Stimulated activated CD4-positive, alpha-beta T cell treated with anti-CD3 and anti-CD28 coated beads, Interleukin-15, amount 100 ng/mL, for 1 hour (primary cell): ENCODE measurements at places on chromosomes 13 and 19.

DNA sequence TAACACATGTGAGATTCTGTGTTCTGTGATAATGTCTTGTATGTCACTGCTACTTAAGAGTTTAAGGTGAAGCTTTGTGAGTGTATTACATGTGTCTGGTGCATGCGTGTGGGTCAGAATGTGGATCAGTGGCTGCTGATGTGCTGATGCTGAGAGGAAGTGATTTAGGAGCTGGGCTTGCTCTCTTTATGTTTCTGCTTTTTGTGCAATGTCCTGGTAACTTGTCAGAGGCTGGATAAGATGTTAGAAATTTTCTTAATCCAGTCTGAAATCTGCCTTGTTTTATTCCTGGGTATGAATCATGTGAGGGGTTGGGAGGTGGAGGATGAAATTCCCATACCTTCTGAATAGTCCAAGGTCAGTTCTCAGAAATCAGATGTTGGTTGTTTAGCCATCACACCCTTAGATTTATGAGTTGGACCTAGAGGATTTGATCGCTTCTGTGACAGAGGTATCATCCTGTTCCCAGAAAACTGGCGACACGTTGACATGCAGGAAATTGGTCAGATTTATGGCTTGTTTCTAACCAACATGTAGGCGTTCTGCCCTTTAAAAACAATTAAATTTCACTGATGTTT is 24.5 kb upstream of the CXCL17 start:
- no peak for DNase-seq

- DNase-seq: peak; percentile 12
Measured at GRCh38 chr13:73059460-73060250, 850 bp downstream of the KLF5 start.

GRCh38 chr19:51688671-51689571 is 4.2 kb upstream of the SPACA6 start:
- DNase-seq: no peak

GRCh38 chr13:43132257-43132656 is 108.9 kb downstream of the DNAJC15 start:
- DNase-seq: no peak

GRCh38 chr13:93900731-93901130 is 578.8 kb downstream of the DCT start:
- no peak for DNase-seq

DNA sequence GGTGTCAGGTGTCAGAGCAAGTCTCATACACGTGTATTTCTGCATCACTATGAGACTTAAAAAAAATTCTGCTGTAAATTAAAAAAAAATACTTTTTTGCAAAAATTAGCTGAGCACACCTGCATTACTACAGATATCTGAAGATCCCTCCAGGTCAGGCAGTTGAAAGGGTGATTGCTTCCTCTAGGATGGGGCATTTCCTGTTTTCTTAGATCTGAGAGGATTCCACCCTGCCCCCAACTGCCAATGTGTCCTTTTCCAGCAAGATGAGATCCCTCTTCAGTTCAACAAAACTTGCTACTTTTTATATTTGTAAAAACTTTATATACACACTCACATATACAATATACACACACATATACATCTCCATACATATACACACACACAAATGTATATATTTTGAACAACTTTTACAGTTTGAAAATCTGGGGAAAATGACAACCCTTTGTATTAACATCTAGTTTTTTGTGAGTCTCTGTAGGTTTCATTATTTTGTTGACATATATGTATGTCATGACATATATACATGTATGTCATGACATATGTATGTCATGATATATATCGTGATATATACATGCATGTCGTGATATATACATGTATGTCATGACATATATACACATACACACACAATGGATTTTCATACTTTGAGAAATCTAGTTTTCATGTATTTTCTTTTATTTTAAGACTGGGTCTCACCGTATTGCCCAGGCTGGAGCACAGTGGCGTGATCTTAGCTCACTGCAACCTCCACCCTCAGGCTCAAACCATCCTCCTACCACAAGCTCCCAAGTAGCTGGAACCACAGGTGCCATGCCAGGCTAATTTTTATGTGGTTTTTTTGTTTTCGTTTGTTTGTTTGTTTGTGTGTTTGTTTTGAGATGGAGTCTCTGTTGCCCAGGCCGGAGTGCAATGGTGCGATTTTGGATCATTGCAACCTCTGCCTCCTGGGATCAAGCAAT is 17.8 kb downstream of the ZNF813 start:
- DNase-seq: no peak

DNA sequence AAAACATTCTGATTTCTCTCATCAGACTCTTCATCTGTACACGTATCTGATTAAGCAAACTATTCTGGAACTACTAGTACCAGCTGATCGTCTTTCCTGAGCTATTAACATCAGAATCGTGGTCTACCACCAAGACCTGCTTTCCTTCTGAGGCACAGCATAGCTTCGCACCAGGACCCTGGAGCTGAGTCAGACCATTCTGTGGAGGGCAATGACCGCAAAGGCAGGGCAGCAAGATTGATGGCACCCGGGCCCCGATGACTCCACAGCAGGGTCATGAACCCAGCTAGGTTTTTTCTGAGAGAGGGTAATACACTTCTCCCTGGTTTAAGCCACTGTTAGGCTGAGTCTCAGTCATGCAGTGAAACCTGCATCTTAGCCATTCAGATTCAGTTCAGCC is 158.7 kb upstream of the GPR12 start:
- no peak for DNase-seq

DNA sequence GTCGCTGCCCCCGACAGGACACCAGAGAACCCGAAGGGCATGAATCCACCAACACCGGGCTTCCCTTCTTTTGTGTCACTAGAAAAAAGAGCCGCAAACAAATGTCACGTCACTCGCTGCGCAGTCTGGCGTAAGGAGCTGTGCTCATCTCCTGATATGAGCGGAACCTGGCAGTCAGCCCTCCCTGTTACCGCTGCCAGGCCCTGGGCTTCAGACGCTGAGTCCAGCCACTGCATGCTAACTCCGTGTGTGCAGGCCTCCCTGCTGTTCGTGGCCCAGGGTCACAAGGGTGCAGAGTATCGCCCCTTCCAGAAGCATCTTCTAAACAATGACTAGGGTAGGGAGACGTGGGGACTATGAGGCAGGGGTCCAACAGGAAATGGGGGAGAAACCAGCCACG is 71.3 kb downstream of the SLC7A1 start:
- DNase-seq: no peak
